ENCODE measurements at places on chromosomes 6 and 20.

GRCh38 chr20:43821795-43822194 is 92.9 kb upstream of the TOX2 start:
- DNase-seq = no peak

- DNase-seq = no peak
These were observed 26.9 kb downstream of the PXDC1 start for GRCh38 chr6:3724451-3725144.

- no peak for DNase-seq
These were observed 41.9 kb upstream of the NR2E1 start for GRCh38 chr6:108123946-108124345.

DNA sequence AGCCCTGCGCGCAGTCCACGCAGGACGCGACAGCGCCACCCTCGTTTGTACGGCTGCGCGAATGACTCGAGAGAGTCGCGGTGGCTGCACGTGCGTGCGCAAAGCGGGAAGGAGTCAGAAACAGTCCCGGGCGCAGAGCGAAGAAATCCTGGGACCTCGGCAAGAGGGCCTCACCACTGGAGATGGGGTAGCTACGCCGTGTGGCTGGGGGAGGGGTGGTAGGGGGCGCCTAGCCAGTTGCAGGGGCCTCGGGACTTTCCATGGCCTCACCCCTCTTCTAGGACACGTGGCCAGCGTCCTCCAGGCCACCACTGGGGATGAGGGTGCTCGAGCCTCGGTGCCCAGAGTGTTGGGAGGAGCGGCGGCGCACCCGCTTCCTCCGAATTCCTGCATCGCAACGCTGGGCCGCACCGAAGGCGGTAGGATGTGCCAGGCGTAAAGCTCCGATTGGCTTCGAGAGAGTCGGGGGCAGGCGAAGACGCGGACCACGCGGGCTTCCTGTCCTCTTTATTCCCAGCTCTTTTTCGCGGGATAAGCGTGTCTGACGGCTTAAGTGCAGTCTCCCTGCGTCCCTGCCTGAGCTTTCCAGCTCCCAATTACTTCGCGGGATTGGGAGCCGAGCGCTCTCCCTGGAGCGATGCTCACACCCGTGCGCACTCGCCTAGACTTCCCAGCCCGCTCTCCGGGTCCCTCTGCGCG is 38.7 kb downstream of the NCR2 start:
- no peak for DNase-seq

- DNase-seq = no peak
These were observed 197.9 kb downstream of the PREX1 start for GRCh38 chr20:48629960-48630315.

GRCh38 chr6:34346175-34347119 is 46.0 kb downstream of the NUDT3 start:
- DNase-seq = no peak

GRCh38 chr6:32133786-32134185 is 3.7 kb upstream of the FKBPL start:
- DNase-seq = no peak

GRCh38 chr20:12023194-12023795 is 105.6 kb downstream of the BTBD3 start:
- DNase-seq = no peak

DNA sequence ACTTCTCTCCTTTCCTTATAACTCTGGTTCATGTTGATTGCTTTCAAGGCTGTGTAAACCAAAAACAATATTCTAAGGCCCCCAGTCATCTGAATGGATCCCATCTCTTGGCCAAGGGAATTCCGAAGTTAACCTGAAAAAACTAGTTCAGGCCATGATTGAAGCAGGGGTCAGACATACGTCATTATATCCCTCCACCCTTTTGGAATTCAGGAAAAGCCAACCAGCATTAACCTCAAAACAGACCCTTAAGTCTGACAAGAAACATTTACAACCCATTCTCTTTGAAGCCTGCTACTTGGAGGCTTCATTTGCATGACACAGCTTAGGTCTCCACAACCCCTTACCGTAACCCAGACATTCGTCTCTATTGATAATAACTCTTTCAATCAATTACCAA is 39.7 kb downstream of the SLC26A8 start:
- no peak for DNase-seq

- no peak for DNase-seq
These were observed 21.5 kb downstream of the NOX3 start for GRCh38 chr6:155434096-155434495.

GRCh38 chr6:37074053-37074827 is 68.8 kb downstream of the FGD2 start:
- DNase-seq = no peak

DNA sequence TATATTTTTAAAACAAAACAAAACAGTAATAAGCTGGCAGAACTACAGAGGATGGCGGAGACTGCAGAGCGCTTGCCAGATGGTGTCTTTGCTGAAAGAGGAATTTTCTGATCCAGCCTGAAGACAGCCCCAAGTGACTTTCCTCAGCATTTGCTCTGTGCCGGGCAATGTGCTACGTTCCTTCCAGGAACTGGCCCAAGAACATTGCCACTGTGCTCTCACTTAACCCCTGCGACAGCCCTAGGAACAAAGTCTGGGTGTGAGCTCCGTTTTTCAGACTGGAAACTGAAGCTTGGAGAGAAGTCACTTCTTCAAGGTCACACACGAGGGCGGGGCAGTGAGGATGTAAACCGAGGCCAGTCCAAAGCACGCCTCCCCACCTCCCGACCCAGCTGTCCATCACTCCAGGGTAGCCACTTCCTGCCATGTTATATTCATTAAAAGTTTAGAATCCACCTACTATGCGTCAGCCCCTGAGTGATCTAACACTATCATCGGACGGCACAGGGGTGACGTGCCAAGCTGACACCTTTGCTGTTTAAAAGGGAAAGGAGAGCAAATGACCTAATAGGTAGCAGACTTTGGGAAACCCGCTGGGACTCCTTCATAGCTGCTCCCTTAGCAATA is 22.3 kb upstream of the BMP7 start:
- DNase-seq = no peak

DNA sequence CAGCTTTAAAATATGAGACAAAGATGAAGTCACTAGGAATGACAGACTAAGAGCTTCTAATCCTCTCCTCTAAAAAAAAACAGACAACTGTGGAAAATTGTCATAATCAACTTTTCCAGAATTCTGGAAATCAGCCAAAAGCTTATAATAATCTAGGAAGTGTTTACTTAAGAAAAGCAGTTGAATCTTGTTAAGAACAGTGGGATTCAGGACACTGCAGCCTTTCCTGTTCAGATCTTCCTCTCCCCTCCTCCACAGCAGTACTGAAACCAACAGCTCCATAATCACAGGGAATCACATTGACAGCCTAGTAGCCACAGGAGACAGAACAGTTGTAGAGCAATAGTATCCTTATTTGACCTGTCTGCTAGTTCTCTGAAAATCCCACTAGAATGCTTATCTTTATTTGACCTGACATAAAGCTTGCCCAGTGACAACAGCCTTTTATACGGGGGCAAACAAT is 41.6 kb downstream of the IBTK start:
- no peak for DNase-seq

Measured in CD4-positive, alpha-beta T cell treated with Interferon gamma for 1 hour (primary cell).